CD4-positive, alpha-beta T cell (primary cell): ENCODE measurements at places on chromosomes 2 and 18.

GRCh38 chr2:239576784-239577685 is 176.2 kb upstream of the HDAC4 start:
- DNase-seq, result no peak

GRCh38 chr2:235988271-235989015 is 179.7 kb downstream of the GBX2 start:
- DNase-seq, result no peak

- no peak for DNase-seq
Observed at GRCh38 chr2:128626760-128627511, 308.3 kb upstream of the HS6ST1 start.

GRCh38 chr2:28970464-28971160 is 10.5 kb upstream of the TOGARAM2 start:
- no peak for DNase-seq

DNA sequence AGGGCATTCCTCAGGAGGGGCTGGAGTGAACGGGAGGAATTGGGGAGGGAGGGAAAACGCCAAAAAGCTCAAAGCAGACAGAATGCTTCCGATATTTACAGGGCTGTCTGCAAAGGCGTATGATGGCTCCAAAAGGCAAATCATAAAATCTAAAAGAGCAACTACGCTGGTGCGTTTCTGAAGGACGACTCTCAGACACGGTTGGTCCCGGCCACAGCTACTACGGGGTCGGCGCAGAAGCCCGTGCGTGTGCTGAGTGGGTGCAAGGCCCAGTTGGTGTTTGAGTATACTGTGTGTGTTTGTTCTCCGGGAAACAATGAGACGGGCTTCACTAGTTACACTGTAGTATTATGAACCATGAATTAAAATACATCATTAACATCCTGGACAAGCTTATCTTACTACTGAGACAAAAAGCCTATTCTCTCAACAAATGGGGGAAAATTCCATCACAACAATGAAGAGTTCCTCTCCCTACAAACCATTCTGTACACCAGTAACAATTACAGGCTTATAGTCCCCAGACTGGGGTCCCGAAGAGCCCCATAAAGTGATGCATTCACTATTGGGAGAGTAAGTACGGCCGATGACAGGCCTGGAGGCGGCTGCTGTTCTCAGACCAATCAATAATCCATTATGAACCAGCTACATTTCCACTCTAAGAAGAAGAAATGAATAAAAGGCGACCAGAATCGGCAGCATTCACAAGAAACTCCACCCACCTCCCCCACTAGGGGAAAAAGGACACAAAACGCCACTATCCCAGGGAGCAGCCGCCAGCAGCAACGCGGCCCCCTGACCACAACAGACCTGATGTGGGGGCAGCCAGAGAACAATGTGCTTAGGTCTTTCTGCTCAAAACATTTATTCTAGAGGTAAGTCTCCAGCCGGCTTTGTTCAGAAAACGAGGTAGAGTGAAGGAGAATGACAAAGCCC is 43.4 kb downstream of the ZNF516 start:
- no peak for DNase-seq

GRCh38 chr2:100178085-100178788 is 35.8 kb upstream of the AFF3 start:
- peak; percentile 54 for DNase-seq

DNA sequence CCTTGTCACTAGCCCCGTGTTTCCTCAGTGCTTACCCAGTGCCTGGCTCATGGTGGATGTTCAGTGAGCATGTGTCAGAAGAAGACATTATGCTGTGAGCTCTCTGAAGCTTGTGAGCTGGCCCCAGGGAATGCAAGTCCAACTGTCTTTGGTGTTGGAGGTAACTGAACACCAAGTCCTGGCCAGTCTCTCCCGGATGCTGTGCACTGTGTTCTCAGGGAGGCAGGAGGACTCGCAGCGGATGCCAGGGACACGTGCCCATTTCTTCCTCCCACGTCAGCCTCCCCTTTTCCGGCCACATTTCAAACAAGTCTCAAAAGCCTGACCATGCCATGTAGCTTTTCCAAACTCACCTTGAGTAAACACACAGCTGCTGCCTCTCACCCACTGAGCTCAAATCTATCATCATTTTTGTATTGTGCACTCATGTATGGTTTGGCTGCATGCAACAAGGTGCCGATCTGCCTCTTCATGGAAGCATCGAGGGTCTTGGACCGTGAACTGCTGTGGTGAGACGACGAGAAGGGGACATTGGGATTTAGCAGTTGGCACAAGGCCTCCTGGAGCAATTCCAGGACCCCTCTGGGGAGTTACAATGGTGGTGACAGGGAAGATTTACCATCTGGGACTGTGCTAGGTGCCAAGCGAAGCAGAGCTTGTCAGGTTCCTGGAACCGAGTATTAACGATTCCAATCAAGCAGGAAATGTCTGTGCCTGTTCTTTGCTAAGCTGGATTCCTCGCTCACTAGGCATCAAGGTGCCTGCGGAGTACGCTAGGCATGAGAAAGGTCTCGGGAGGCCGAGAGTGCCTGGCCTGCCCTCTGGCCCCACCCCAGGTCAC is 44.4 kb upstream of the MGAT4A start:
- no peak for DNase-seq

DNA sequence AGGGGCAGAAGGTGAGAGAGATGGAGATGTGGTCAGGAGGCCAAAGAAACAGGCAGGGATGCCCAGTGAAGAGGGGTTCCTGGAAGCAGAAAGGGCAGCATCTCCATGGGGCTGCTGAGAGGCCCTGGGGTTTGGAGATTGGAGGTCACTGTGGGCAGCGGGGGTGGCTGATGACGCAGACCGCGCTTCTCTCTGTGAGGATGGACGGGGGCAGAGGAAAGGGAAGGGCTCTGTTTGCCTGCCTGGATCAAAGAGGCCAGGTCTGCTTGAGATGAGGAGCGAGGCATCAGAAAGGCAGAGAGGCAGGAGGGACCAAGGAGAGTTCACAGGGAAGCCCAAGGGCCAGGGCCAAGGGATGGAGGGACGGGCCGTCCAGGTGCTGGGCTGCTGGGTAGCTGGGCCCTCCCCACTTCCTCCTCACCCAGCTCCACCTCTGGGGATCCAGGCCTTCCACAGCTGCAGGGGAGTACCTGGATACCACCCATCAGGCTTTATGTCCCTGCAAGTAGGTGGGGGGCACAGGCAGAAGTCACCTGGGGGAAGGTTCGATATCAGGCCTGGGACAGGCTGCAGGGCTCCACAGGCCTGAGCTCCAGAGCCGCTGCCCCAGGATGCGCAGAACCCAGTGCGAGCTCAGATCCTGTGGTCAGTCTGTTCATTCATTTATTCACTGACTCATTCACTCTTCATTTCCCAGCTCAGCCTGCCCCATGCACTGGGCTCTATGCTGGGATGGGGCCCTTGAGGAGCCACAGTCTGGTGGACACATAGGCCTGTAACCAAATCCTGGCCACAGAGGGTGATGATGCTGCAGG is 30.6 kb downstream of the ADRA2B start:
- no peak for DNase-seq
